Occipital lobe (tissue), 3 donors: ENCODE measurements at places on chromosomes 6 and 20. TPM values are rescaled to one million over a fixed set of nuclear protein-coding genes. Genes with fewer than 3 reads are reported as not detected.

The GPLD1 gene
- 12.6 TPM for total RNA-seq

The LY6G5B gene
- 3.4 TPM for total RNA-seq

The DOK5 gene
- 350 TPM for total RNA-seq

The KHDC1L gene
- total RNA-seq: 0.78 TPM

The PNLDC1 gene
- total RNA-seq: not detected

The CLPSL1 gene
- not detected for total RNA-seq

The RHAG gene
- not detected for total RNA-seq

The PPP1R3G gene
- total RNA-seq: 1.2 TPM

The DEFB132 gene
- total RNA-seq: not detected

The CD40 gene
- 0.62 TPM for total RNA-seq

The MYL9 gene
- 0.78 TPM for total RNA-seq

The MOCS3 gene
- 10.3 TPM for total RNA-seq

The ZBTB22 gene
- 28.4 TPM for total RNA-seq

The SEMG1 gene
- not detected for total RNA-seq

The TFAP2D gene
- 0.47 TPM for total RNA-seq

The SSTR4 gene
- total RNA-seq: not detected

The EFCAB8 gene
- total RNA-seq: not detected

The IMPG1 gene
- total RNA-seq: not detected

The CDH26 gene
- total RNA-seq: 1.4 TPM

The KIZ gene
- total RNA-seq: 8.4 TPM

The ZFP57 gene
- not detected for total RNA-seq

The GPR6 gene
- not detected for total RNA-seq

The CLDN20 gene
- total RNA-seq: not detected

The RANBP9 gene
- total RNA-seq: 90.5 TPM

The CNBD2 gene
- 5.5 TPM for total RNA-seq

The SLC4A11 gene
- total RNA-seq: not detected

The ZC2HC1B gene
- total RNA-seq: 0.31 TPM

The ADGRF1 gene
- total RNA-seq: not detected

The IL17F gene
- not detected for total RNA-seq

The CFAP61 gene
- 3.1 TPM for total RNA-seq

The MOXD1 gene
- 18.6 TPM for total RNA-seq

The SEL1L2 gene
- 0.62 TPM for total RNA-seq

The RFX6 gene
- total RNA-seq: not detected

The SLC17A1 gene
- total RNA-seq: not detected

The JPH2 gene
- 0.16 TPM for total RNA-seq

The CDKN1A gene
- total RNA-seq: 2.0 TPM

The LBP gene
- 0.47 TPM for total RNA-seq

The ATP6V1G2 gene
- 54.0 TPM for total RNA-seq

The TRIM31 gene
- total RNA-seq: not detected

The BMP7 gene
- 8.7 TPM for total RNA-seq

The ELOVL2 gene
- total RNA-seq: 52.7 TPM

The SIGLEC1 gene
- total RNA-seq: 0.16 TPM

The BEND6 gene
- total RNA-seq: 27.1 TPM

The GNRH2 gene
- not detected for total RNA-seq
